ENCODE measurements at places on chromosomes 6 and 20.

- no peak overlapping the region for H3K27ac ChIP-seq
- H3K4me3 ChIP-seq, result no peak overlapping the region
- DNase-seq, result no peak
These were observed 589.2 kb upstream of the MAN1A1 start for GRCh38 chr6:119938752-119939151.

DNA sequence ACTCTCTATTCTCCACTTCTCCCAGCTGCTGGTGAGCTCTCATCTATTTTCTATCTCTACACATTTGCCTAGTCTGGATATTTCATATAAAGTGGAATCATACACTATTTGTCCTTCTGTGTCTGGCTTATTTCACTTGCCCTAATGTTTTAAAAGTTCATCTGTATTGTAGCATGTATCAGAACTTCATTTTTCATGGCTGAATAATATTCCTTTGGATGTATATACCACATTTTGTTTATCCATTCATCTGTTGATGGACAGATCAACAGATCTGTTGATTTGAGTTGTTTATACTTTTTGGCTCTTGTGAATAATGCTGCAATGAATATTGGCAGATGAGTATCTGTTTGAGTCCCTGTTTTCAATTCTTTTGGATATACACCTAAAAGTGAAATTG lies 49.6 kb downstream of the NHLRC1 start:
- no peak for DNase-seq
- H3K27me3 ChIP-seq, result peaks cover 24% of the 10 kb centered on the region
- no peak overlapping the region for H3K4me3 ChIP-seq
- H3K36me3 ChIP-seq, result no peaks in the 10 kb centered on the region
- no peaks in the 10 kb centered on the region for H3K4me1 ChIP-seq

DNA sequence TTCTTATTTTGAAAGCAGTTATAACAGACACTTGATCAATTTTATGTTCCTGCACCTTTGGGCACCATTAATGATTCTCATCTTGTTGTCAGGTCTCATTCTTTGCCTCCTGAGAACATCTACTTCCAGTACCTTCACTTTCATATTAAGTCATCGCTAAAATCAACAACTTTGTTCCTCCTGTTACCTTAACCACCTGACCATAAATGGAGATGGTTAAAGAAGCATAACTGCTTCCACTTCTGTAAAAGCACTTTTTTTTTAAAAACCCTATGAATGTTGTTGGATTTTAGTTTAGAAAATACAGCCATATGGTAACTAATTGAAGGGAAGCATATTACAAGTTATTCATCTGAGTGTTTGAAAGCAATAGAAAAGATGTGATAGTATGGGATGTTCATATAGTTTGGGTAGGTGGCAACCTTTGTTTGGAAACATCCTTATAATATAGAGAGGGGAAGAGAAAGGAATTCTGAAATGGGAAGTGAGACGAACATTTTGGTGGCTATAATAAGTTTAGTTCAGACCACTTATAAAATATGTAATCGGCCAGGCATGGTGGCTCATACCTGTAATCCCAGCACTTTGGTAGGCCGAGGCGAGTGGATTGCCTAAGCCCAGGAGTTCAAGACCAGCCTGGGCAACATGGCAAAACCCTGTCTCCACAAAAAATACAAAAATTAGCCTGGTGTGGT lies 53.9 kb downstream of the AFG1L start:
- H3K27me3 ChIP-seq, result no peaks in the 10 kb centered on the region
- no peak overlapping the region for H3K4me3 ChIP-seq
- H3K27ac ChIP-seq, result no peak overlapping the region
- no peak for DNase-seq
- H3K36me3 ChIP-seq, result peaks cover 3% of the 10 kb centered on the region

- no peak overlapping the region for H3K27ac ChIP-seq
- DNase-seq, result no peak
- peaks cover 55% of the 10 kb centered on the region for H3K27me3 ChIP-seq
- no peak overlapping the region for H3K4me3 ChIP-seq
- no peaks in the 10 kb centered on the region for H3K4me1 ChIP-seq
These were observed 91.8 kb upstream of the TGM3 start for GRCh38 chr20:2204021-2204420.

DNA sequence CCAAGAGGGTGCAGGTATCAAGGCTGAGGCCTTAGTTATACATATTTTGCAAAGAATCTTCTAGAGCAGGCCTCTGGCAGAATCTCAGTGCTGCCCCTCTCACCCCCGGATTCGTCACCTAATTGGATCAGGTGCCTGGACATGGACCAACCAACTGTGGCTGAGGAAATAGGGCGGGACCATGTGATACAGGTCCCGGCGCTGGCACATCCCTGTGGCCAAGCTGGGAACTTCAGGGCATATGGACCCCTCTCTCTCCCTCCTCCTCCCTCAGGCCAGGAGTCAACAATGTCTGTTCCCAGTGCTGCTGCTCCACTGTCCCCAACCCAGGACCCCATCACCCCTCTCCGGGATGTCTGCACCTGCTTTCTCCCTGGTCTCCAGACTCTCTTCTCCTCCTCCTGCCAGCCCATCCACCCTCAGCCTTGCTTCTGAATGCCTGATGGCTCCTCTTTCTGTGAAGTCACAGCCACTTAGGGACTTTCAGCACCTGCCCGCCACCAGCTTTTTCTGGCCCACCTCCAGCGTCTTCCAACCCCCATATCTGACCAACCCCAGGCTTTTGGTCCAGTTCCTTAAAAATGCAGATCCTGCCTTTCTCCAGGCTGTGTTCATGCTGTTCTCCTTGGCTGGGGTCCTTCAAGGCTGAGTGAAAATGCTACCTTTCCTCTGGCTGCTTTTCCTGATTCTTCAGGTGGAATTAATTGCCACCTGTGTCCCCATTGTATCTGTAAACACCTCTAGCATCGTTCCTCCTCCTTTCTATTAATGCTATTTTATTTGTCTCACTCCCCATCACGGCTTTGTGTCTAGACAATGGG lies 19.0 kb upstream of the MLN start:
- no peak overlapping the region for H3K27ac ChIP-seq
- no peak for DNase-seq
- no peaks in the 10 kb centered on the region for H3K4me1 ChIP-seq
- no peak overlapping the region for H3K4me3 ChIP-seq
- H3K36me3 ChIP-seq, result no peaks in the 10 kb centered on the region

- H3K36me3 ChIP-seq, result no peaks in the 10 kb centered on the region
- no peak overlapping the region for H3K4me3 ChIP-seq
- no peak for DNase-seq
- peaks cover 4% of the 10 kb centered on the region for H3K4me1 ChIP-seq
- peaks cover 25% of the 10 kb centered on the region for H3K27me3 ChIP-seq
These were observed 110.3 kb upstream of the NUP153 start for GRCh38 chr6:17816921-17817611.

DNA sequence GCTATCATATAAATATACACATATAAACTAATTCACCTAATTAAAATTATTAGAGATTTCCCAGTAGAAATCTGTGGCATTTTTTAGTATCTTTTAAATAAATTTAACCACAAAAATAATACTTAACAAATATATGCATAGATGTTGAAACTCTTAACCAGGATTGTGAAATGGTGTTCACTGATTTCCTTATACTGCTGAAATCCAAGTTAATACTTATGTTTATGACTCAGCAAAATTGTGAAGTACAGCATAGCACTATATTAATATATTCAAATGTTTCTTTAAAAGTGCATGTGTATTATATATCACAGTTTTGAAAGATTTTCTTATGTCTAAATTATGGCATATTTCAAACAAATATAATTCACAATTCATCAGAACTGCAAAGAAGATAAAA lies 328.2 kb upstream of the MANEA start:
- H3K27me3 ChIP-seq, result no peaks in the 10 kb centered on the region
- no peaks in the 10 kb centered on the region for H3K36me3 ChIP-seq
- H3K4me1 ChIP-seq, result no peaks in the 10 kb centered on the region
- H3K4me3 ChIP-seq, result no peak overlapping the region
- DNase-seq, result no peak

GRCh38 chr6:93735099-93735498 lies 315.7 kb upstream of the EPHA7 start:
- no peaks in the 10 kb centered on the region for H3K4me1 ChIP-seq
- no peak for DNase-seq
- H3K4me3 ChIP-seq, result no peak overlapping the region
- H3K27me3 ChIP-seq, result no peaks in the 10 kb centered on the region
- H3K27ac ChIP-seq, result no peak overlapping the region

- no peak for DNase-seq
These were observed 479.0 kb upstream of the CITED2 start for GRCh38 chr6:139853302-139853992.

DNA sequence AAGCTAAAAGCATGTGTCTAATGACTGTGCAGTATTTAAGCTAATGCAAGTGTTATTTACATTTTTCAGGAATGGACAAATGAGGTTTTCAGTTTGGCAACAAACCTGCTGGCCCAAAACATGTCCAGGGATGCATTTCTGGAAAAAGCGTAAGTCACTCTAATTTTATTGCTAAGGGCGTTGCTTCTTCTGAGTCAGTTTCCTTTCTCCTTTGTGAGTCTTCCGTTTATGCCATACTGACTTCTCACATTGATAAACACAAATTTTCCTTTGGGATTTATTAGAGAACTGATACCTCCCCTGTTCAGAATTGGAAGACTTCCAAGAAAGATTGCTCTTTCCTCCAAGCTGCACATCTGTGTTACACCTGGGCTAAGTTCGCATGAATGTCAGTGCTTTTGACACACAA lies 422.9 kb upstream of the PLCB4 start:
- no peak for DNase-seq
- no peak overlapping the region for H3K4me3 ChIP-seq
- H3K36me3 ChIP-seq, result peaks cover 9% of the 10 kb centered on the region
- no peak overlapping the region for H3K27ac ChIP-seq

DNA sequence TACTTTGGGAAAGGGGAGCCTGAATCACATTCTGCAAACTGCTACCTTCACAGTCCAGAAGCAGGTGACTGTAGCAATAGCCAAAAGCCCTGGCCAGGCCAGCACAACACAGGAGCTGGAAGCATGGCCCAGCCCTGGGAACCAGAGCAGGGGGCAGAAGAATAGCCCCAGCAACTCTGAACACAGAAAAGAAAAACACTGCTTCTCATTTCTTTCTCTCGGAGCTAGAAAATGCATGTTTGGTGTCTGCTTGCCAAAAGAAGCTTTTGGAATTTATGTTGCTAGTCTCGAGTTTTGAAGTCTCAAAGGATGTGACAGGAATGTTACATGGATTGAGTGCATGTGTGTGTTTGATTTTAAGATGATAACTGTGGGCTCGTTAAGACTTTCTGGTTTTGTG lies 79.8 kb upstream of the SCAF8 start:
- no peaks in the 10 kb centered on the region for H3K36me3 ChIP-seq
- no peaks in the 10 kb centered on the region for H3K4me1 ChIP-seq

DNA sequence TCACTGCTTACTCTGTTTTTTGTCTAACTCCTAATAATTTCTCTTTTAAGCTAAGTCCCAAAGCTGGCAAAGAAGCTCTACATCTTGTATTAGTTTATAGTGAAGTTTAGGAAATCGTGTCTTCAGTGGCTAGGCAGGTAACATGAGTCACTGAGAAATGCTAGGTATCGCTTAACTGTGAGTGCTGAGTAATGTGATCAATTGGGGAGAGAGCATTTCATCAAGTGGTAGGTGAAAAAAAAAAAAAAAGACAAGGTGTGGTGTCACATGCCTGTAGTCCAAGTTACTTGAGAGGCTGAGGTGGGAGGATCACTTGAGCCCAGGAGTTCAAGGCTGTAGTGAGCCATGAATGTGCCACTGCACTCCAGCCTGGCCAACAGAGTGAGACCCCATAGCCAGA lies 125.3 kb downstream of the FAM83B start:
- no peaks in the 10 kb centered on the region for H3K27me3 ChIP-seq
- DNase-seq, result no peak
- no peak overlapping the region for H3K4me3 ChIP-seq
- no peaks in the 10 kb centered on the region for H3K36me3 ChIP-seq
- no peak overlapping the region for H3K27ac ChIP-seq

DNA sequence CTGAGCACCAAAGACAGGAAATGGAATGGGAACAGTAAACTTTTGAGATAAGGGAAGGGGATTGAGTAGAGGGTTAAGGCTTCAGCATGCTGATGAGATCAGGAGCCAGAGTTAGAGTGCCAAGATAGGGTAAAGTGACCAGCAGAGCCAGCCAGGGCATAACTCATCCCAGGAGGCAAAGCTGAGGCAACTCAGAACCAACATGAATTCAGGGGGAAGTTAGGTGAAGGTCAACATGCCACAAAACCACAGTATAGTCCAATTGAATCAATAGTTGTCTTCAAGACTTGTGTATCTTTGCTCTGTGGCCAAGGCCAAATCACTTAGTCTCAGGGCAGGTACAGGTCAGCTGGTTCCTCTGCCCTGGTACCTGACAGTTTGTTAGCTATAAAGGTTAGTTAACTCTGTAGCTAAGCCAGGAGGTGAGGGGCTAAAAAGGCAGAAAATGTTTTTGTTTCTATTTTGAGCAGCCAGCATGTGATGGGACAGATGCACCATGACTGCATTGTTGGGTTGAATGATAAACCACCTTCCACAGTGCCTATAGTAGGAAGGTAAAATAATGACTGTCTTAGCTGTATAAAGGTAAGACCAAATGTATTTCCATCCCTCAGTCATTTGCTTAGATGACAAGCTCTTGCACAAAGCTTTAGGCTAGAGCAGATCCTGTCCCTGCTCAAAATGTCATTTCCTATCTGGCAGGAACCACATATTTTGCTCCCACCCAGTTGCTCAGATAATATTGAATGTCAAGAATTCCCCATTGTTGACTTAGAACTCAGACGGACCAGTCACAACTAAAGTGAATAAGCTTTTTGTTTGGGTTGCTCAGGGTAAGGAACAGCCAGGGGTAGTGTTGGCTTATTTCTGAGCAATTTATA lies 15.8 kb downstream of the RNF8 start:
- H3K4me1 ChIP-seq, result peaks cover 4% of the 10 kb centered on the region
- H3K4me3 ChIP-seq, result no peak overlapping the region
- peaks cover 19% of the 10 kb centered on the region for H3K36me3 ChIP-seq

DNA sequence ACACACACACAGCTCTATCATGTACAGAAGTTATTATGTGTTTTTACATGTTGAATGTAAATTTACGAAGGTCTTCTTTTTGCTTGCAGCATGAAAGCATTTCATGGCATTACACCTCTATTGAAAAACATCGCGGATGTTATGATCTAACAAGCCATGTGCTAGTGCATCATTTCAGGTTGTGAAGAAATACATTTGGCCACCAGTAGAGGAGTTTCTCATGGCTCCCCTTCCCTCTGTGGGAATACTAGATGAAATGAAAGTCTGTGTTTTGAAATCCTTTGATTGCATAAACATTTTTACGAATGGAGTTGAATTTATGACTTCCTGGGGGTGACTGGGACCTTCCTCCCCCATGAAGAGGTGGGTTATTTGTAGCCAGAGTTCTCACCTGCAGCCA lies 17.7 kb downstream of the MAS1 start:
- H3K4me3 ChIP-seq, result no peak overlapping the region
- no peaks in the 10 kb centered on the region for H3K36me3 ChIP-seq
- H3K4me1 ChIP-seq, result no peaks in the 10 kb centered on the region
- no peak for DNase-seq
- H3K27ac ChIP-seq, result no peak overlapping the region

GRCh38 chr6:145028144-145028818 lies 707.0 kb downstream of the EPM2A start:
- no peak overlapping the region for H3K4me3 ChIP-seq
- H3K27me3 ChIP-seq, result peaks cover 20% of the 10 kb centered on the region
- H3K36me3 ChIP-seq, result no peaks in the 10 kb centered on the region
- no peak for DNase-seq
- H3K27ac ChIP-seq, result no peak overlapping the region
- H3K4me1 ChIP-seq, result no peaks in the 10 kb centered on the region
